ENCODE measurements at places on chromosomes 13 and 19. TPM values are rescaled to one million over a fixed set of nuclear protein-coding genes. Genes with fewer than 3 reads are reported as not detected.

The ZNF614 gene
- total RNA-seq, result 9.2 TPM

The ZNF607 gene
- 5.4 TPM for total RNA-seq

The FRY gene
- 28.1 TPM for total RNA-seq

The CYP4F2 gene
- total RNA-seq, result not detected

The PRSS57 gene
- total RNA-seq, result not detected

The CEACAM3 gene
- total RNA-seq, result not detected

The LILRA1 gene
- 2.5 TPM for total RNA-seq

The ADGRE3 gene
- not detected for total RNA-seq

The FGF21 gene
- not detected for total RNA-seq

The FXYD5 gene
- total RNA-seq, result 129 TPM

Data from omental fat pad (tissue), 4 donors.